ENCODE measurements at places on chromosomes 5 and 9.

GRCh38 chr5:179403426-179404147 lies 58.3 kb upstream of the ADAMTS2 start:
- no peak for DNase-seq

DNA sequence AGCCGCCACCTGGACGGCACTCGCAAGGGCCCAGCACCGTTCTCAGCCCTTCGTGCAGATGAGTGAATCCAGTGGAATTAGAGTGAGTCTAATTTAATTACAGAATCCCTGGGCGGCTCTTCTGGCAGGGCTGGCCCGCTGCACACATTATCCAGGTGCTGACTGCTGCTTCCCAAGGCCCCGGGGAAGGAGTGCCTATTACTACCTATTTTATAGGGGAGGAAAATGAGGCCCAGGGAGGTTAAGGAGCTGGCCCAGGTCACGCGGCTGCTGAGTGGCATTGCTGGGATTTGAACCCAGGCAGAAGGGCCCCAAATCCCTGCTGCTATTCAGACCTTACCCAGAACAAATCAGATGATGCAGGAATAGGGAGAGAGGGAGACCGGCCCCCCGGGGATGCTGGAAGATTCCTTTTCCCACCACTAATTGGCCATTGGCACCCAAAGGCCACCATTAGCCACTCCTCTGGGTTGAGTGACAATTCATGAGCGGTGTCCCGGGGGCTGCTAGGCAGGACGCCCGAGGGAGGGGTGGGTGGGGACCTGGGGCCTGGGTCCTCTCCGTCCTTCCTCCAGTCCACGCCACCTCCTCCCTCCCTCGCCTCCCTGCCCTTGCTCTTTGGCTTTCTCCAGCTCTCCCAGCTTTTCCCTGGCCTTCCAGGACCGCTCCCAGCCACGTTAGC lies 10.3 kb upstream of the QRFP start:
- no peak for DNase-seq

DNA sequence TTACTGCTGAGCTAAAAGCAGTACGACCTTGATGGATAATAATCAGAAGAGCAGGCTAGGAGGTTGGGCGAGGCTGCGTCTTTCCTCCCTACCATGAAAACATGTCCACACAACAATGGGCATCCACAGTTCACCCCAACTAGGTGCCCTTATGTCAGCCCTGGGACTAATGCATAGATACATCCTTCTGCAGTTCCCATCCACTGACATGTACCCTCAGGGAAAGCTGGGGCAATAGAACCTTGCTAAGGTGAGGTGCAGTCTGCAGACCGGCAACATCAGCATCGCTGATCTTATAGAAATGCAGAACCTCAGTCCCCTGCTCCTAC lies 697 bp upstream of the PRUNE2 start:
- no peak for DNase-seq

GRCh38 chr5:45779874-45780671 lies 83.9 kb upstream of the HCN1 start:
- no peak for DNase-seq

DNA sequence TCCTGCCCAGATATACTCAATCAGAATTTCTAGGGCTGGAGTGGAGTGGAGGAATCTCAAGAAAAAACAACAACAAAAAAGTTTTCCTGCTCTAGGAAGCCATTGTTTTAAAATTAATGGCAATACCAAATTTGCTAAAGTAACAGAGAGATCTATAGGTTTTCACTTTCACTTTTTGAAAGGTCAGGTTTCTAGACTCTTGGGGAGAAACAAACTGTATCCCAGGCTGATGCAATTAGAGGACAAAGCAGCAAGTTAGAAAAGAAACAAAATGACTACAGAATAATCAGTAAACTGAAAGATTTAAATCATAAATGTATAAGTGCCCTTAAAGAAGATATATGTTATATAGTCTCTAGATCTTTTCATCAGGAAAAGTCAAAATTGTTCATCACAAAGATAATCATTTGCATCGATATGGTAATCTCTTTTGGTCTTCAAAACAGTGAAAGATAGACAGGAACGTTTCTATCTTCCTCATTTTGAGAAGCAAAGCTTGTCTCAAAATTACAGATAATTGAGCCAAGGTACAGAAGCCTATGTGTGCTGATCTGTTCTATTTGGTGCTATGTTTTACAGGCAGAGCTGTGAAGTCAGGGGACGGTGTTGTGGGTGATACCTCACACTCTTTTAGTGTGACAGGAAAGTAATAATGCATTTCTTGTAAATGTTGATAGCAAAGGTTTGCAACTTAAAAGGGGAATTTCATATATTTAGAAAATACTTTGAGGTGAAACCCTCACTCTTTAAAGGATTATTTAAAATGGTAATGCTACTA lies 1746.6 kb upstream of the C9orf72 start:
- no peak for DNase-seq

DNA sequence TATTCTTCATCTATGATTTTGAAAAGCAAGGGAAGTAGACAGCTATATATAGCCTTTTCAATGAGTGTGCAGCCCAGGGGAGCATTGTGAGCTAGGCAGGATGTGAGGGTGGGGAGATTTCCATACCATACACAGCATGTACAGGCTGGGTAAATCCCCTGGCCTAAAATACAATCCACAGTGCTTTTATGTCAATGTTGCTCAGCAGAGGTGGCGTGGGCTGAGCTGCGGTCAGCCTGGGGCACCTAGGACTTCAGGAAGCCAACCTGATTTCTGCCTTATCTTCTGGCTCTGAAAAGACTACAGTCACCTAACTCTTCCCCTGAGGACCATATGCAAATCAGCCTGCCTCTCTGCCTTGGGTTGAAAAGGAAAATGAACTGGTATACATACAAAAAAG lies 6.3 kb upstream of the GARIN3 start:
- DNase-seq = peak; percentile 94

- DNase-seq = no peak
Observed at GRCh38 chr9:5518171-5518936, 8.0 kb downstream of the PDCD1LG2 start.

DNA sequence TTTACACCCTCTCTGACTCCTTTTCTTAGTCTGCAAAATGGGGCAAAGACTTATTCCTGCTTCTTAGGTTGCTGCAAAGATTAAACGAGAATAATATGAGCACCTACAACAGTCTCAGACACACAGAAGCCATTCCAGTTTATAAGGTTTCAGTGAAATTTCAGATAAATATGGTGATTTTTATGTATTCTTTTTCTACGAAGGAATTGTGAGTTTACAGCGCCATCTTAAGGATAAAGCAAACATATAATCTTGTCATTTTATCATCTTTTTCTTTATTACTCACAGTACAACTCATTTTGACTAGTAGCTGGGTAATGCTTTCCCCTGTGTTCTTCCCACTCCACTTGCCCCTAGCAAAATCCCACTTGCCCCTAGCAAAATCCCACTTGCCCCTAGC lies 29.2 kb upstream of the SMC5 start:
- no peak for DNase-seq

DNA sequence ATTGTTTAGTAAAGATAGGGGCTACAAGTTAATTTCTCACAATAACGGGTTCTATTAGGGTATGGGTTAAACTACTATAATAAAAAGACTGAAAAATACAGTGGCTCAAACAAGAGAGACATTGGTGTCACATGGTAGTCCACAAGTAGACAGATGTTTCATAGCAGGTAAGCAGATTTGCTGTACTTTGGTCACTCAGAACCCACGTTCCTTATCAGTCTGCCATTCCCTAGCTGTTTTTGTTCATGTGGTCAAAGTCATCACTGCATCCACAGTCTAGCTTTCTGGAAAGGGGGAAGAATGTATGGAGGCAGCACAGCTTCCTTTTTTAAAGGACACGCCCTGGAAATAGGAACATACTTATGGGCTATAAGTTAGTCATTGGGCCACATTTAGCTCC lies 73.0 kb downstream of the SLC12A2 start:
- no peak for DNase-seq

DNA sequence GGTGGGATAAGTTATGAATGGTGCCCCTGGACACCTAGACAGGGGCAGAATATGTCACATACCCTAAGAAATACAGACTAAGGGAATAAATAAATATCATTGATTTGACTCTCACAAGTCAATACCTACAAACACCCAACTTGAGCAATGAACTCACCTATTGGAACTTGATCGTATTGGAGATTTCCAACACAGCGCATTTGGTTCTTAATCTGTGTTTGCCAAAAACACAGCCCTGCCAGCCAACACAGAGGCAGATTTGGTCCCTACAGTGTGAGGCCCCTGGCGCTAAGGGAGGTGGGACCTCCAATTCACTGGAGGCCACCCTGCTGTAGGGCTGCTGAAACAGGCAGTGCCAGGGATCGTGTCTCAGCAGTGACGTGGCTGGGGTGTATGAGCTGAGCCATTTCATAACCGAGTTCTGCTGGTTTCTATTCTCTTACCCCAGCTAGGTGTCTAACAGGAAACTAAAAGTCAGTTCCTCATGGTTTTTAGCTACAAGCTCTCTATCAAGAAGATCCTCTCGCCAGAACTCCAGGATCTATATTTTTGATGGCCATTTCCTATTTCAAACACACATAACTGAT lies 84.5 kb downstream of the SLC1A1 start:
- DNase-seq = no peak

DNA sequence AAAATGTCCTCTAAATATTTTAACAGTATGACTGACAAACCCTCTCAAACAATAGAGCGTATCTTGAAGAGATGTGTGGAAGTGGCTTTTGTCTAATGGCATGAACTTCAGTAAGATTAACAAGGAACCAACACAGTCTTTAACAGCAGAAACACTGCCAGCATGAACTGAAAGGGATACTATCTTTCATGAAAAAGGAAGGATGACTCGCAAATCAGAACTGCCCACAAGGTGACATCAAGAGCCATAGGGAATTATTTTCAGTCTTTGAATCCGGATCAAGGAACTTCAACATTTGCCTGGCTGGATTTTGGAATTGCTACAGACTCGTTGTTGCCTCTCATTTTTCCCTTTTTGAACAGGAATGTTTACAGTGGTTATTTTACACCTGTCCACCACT lies 5.1 kb upstream of the HEXB start:
- DNase-seq = no peak

DNA sequence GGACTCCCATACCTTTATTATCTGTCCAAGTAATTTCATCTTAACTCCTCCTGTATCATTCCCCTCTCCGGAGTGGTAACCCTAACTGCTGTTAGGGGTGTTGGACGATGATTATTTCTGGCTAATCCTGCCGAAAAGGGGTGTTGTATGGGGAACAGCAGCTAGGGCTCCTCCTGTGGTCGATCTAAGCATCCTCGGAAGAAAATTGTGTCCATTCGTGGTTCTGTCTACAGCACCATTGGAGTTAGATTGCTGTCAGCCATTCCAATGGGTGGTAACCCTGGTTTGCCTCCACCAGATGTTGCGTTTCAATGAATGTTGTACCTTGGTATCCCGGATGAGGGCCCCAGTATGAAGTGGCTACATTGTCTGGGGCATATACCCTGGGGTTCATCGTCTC lies 35.6 kb upstream of the LMNB1 start:
- DNase-seq = no peak

- no peak for DNase-seq
Observed at GRCh38 chr9:117546894-117547678, 132.2 kb upstream of the ASTN2 start.

GRCh38 chr5:34012791-34013190 lies 4.9 kb upstream of the AMACR start:
- DNase-seq = no peak

- DNase-seq = no peak
Observed at GRCh38 chr9:109923806-109924205, 143.8 kb downstream of the PALM2AKAP2 start.

DNA sequence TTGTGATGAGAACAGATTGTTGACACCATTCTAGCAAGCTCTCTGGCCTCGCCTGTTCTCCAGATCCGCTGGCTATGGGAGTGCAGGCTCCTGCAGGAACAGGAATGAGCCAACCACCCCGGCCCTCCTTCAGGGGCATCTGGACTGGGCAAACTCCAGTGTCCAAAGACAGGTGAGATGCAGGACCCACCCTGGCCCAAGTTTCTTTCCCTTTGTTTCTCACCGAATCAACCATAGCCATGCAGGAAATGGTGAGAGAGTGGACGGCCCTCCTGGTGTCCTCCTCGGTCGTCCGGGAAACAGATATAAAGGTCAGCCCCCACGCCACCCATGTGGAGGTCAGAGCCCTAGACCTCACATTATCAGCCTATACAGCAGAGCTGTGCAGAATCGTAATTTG lies 108.6 kb upstream of the IRX2 start:
- DNase-seq = no peak

- DNase-seq = no peak
Observed at GRCh38 chr5:82917584-82917983, 159.6 kb downstream of the TMEM167A start.

GRCh38 chr9:94895668-94896067 lies 169.2 kb downstream of the AOPEP start:
- no peak for DNase-seq

DNA sequence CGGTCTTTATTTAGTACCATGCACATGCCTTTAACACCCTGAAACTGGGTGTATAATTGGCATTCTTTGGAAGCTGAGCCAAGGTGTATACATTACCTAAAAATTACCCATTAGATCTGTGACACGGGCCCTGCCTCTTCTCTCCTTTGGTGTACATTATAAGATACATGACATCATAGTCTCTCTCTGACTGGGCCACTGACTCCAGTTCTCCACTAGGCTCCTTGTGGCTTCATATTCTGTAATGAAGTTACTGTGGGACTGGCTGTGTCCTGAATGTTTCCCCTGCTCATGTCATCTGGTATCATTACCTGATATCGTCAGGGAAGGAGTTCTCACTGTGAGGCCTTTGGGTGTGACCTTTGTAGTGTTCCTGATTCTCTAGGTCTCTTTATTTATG lies 65.5 kb downstream of the NREP start:
- DNase-seq = no peak

GRCh38 chr9:22682961-22683699 lies 236.5 kb downstream of the DMRTA1 start:
- DNase-seq = no peak

- DNase-seq = no peak
Observed at GRCh38 chr5:166936351-166936750, 1355.1 kb upstream of the WWC1 start.
